ENCODE measurements at places on chromosomes 5 and 9. TPM values are rescaled to one million over a fixed set of nuclear protein-coding genes. Genes with fewer than 3 reads are reported as not detected.

DNA sequence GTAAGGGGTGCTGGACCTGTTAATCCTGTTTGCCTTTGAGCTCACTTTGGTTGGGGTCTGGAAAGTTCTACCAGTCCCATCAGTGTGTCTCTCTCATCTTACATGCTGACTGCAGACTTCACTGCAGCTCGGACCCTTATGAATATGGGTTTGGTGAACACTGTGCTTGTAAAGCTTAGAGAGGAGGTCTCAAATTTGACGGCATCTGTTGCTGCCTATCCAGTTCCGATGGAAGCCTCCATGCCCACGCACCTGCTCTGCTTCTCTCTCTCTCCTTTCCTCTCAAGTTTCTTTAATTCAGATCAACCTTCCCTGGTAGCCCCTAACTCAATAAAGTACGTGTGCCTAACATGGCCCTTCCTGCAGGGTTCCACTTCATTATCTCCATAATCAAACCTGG lies 217.9 kb downstream of the HSPA4 start:
- no peak for DNase-seq

DNA sequence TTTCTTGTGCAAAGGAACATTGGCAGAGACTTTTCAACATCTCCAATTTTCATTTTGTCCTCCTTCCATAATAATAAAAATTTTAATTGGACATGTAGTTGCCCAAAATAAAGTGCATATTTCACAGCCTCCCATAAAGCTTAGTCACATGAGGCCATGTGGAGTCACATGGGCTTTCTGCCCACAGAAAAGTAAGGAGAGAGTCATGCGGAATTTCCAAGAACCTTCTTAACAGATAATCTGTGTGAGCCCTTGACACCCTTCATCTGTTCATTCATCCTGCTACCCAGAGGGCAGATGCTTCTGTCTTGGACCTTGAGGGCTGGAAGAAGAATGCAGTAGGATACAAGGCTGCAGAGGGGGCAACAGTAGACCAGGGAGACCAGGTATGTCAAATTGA lies 60.7 kb downstream of the APTX start:
- DNase-seq, result no peak

- DNase-seq, result no peak
Measured at GRCh38 chr5:63128018-63128417, 549.4 kb downstream of the LRRC70 start.

DNA sequence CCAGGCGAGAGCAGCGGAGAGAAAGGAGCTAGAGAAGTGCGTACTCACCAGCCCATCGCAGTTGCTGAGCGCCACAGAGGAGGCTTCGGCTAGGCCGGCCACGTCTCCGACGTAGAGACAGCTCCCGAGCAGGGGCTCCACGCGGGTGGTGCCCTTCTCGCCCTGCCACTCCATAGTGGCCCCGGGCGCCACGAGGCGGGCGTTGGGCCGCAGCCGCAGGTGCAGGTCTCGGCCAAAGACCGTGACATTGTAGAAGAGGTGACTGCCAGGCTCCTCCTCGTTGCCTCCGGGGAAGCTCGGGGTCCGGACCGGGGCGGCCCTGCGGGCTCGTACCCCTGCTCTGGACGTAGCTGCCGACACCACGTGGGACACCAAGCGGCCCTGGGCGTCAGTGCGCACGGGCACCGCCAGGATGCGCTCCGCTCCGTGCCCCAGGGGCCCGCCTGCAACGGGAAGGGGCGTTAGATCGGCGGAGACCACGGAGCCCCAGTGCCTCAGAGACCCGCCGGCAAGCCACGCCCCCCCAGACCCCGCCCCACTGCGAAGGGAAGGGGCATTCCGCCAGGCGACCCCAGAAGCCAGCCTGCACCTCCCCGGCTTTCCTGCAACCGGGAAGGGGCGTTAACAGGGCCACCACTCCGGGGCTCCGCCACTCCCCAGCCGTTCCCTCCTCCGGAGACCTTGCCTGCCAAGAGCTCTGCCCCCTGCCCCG lies 1.4 kb downstream of the ADAMTS2 start:
- DNase-seq, result no peak

DNA sequence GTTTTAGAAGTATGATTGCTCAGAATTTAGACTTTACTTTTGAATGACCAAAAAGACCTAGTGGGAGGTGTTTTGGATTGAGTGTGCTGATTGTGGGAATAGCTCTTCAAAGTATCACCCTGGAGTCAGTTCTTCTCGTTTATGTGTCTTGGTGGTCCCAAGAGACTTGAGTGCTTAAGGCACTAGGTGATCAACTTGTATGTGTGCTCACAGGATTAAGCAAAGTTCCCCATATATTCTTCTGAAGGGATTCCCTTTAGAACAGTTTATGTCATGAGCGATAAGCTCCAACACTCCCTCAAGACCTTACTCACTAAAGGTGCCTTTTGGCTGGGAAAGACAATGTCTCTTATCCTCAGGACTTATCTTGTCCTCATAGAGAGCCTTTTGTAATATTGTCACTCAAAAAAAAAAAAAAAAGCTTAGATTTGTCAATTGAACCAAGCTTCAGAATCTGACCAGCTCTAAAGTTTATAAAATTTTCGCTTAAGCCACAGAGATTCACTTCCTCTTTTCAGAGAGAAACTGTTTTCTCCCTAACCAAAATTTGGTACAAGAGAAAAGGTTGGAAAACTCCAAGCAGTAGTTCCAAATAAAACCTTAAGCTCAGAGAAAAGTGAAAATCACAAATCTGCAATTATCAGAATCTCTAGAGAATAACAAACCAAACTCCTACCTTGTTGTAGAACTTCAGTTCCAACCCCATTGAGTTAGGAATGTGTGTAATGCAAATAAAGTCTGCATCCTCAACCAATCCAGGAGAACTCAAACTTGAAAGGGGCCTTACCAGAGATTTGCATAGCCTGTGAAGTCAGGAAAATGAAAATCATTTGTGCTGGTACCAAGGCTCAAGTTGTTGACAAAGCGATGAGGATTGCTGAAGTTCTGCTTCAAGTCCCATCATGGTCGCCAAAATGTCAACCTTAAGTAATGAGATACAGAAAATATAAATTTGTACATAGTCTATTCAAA lies 40.0 kb upstream of the PDZD2 start:
- no peak for DNase-seq

GRCh38 chr5:773517-774264 lies 10.8 kb downstream of the ZDHHC11B start:
- peak; percentile 88 for DNase-seq

- DNase-seq, result no peak
Measured at GRCh38 chr5:117245130-117245529, 670.5 kb upstream of the SEMA6A start.

DNA sequence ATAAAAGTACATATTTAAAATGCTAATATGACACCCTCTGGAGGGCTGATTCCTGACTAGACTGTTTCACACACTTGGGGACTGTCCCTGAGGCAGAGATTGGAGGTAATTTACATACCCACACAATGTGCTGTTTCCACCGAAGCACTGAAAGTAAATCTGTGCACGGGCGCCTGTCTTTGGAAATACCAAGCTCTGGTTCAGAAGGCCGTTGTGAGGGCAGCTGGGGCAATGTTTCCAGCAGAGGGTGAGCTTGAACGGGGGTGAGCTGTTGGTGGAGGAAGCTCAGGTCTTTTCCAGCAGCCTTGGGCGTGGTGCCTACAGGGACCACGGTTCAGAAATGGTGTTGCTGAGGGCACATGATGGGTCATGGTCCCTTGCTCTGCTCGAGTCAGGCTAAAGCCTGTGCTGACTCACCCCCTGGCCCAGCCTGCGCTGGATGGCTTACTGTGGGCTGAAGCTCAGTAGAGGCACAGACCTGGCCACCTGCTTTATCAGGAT lies 25.8 kb upstream of the HMCN2 start:
- DNase-seq, result peak; percentile 71

- DNase-seq, result no peak
Measured at GRCh38 chr5:137894586-137894985, 5.3 kb downstream of the PKD2L2 start.

DNA sequence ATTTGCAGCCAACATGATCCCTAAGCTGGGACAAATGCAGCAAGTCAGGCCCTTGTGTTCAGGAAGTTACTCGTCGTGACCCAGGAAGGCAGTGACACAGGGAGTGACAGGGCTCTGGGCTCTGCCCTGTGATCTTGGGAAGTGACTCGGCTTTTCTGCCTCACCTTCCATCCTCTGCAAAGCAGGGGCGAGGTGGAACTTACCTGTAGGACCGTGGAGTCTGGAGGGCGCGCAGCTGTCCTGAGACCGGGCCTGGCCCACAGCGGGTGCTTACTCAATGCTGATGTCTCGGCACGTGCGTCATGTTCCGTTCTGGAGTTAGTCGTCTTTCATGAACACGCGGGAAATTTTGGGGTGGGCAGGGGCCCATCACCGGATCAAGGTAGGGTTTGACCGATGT lies 22.8 kb upstream of the LPCAT1 start:
- peak; percentile 76 for DNase-seq

DNA sequence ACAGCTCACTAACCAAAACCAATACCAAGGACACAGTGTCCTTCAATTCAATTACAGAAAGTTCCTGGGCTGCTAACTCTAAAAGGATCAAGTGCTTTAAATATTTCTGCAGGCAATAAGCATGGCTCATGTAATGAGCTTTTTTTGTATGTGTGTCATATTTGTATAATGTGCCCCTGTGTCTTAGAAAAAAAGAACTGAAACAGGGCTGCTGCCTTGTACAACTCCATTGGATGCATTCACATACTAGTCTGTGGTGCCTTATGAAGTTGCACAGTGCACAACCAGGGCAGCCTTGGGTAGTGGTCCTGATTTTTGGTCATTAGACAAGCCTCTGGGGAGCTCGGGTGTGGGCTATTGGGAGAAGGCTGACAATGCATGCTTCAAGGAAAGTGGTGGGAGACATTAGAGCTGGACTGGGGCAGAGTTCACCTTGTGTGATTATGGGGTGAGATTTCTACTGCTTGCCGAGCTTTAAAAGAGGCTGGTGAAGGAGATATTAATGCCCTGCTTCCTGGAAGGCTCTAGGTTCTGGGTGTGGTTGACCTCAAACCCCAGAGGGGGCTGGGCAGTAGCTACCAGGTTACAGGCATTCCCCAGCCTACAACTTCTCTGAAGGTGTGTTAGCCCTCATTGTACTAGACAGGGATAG lies 3.6 kb upstream of the CPEB4 start:
- DNase-seq, result no peak

DNA sequence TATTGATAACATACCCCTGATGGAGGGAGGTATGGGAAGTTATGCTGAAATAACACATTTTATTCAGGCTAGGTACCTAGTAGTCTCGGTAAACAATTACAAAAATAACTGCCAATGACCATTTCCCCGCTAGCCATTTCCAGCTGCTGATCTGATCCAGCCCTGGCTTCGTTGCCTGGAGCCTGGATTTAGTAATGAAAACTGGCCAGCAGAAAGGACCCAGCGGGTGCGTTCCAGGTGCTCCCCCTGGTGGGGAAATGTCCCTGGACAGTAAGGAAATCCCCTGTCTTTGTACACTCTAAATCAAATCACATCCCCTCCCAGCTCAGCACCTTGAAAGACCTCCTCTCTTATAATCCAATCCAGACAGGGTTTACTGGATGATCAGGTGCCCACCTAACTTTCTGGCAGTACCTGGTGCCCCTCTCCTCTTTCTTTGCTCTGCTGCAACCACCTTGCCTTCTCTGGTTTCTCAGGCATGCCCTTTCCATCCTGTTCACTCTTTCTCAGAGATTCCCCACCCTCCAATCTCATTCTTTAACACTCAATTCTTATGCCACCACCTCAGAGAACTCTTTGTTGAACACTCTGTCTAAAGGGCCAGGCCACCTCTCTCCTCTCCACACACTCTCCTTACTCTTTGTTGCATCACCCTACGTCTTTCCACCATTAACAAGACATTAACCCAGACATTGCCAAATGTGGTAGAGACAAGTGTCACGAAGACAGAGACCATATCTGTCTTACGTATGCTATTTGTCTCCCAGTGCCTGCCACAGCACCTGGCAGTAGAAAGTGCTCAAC lies 50.1 kb upstream of the SMAD5 start:
- DNase-seq, result peak; percentile 94

DNA sequence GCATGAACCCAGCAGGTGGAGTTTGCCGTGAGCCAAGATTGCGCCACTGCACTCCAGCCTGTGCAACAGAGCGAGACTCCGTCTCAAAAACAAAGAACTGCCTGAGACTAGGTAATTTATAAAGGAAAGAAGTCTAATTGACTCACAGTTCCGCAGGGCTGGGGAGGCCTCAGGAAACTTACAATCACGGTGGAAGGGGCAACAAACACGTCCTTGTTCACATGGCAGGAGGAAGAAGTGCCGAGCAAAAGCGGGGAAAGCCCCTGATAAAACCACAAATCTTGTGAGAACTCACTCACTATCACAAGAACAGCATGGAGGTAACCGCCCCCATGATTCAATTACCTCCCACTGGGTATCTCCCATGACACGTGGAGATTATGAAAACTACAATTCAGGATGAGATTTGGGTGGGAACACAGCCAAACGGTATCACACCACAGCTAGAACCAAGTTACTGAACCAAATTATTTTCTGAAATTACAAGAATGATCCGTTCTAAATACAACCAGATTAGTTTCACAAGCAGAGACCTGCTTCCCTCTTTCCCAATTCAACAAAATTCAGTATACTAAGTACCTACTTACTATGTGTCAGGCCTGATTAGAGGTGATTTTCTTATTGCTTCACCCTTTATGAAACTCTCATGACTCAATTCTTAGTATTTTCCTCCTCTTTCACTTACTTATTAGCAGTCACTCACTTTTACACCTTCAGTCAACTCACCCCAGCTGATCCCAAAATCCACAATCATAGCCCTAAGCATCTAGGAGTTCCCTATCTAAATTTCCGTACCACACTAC lies 8.4 kb downstream of the UBTD2 start:
- no peak for DNase-seq

DNA sequence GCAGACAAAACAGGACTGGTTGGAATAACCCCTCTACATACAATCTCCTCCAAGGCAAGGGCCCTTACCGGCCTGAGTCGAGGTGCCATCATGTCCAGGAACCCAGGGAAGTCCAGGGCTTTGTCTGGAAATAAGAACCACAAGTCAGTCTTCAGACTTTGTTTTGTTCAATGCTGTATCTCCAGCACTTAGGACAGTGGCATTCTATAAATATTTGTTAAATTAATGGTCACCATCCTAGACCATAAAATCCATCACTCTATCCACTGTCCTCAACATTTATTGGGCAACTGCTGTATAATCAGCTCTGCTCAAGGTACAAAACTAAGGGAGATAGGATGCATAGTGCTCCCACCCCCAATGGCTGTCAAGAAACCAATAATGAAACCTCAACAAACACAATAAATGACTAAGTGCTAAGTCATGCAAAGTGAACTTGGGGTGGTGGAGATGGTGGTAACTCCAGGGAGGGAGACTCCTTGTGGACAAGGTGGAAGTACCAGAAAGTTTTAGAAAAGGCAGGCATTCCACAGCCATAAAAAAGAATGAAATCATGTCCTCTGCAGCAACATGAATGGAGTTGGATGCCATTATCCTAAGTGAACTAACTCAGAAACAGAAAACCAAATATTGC lies 5.0 kb downstream of the RELL2 start:
- DNase-seq, result no peak

DNA sequence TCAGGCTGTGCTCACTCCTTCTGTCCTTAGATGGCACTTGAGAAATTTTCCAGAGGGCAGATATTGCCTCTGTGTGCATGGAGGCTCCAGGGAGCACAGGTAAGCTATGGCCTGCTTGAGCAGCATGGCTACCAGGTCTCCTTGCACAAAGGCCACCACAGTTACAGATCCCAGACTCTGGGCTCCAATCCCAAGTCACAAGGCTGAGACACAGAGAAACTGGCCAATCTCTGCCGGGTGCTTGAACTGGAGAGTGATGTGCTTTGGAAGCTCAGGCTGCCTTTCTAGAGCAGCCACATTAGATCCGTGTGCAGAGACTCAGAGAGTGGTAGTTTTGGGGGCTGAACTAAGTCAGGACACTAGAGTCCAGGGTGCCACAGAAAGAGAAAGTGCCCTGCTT lies 145.7 kb downstream of the SEMA6A start:
- no peak for DNase-seq

MCTP1 gene
- total RNA-seq, result 38.9 TPM

FCHO2 gene
- total RNA-seq, result 37.7 TPM
